Renal cortex interstitium (tissue), 15 donors: ENCODE measurements at places on chromosomes 7 and 10.

GRCh38 chr10:35558276-35558675 is 46.9 kb upstream of the GJD4 start:
- no peak for DNase-seq

DNA sequence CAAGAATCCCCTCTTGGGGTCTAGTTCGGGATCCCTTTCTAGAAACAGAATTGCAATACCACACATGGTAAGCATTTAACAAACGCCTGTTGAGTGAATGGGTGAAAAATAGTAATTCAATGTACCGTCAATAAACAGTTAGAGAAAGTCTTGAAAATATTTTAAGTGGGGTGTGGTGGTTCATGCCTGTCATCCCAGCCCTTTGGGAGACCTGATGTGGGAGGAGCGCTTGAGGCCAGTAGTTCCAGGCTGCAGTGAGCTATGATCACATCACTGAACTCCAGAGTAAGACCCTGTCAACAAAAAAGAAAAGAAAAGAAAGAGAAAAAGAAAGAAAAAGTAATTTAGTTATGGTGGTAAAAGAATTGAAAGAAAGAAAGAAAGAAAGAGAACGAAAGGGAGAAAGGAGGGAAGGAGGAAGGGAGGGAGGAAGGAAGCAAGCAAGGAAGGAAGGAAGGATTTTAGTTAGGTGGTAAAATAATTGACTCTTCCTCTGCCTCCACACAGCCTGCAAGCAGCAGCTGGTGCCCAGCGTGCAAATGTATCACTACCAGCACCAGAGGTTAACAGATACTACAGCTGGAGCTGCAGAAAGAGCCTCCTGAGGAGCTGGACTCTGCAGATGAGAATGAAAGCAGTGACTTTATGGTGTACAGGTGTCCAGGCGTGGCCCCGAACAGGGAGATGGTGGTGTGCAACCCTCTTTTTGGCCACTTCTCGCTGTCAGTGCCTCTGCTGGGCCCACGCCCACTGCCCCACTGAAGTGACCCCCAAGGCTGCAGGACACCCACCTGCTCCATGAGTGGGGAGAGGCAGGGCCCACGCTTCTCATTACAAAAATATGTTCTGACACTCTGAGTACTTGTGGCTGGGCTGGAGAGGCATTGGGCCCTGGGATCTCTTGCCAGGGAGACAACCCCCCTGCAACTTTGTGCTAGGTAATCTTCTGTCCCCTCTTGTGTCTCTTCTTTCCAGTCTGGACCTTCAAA is 135.4 kb downstream of the BAMBI start:
- no peak for DNase-seq

DNA sequence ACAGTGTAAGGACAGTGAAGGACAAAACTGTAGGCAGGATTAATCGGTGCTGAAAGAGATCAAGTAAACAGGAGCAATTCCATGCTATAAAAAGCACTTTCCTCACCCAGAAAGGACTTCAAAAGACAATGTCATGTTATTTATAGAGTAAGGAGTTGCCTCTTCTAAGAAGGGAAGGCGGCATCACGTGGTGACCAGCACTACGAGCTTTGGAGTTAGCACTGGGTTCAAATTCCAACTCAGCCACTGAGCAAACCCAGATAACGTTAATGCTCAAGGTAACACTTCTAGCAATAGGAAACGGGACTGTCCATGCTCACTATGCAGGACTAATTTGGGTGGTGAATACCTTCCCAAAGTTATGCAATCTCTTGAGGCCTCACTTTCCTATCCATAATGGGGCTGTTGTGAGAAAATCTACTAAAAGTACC is 715 bp upstream of the PANK1 start:
- DNase-seq: no peak

- DNase-seq: no peak
These were observed 1.1 kb downstream of the AHR start for GRCh38 chr7:17299483-17299991.

DNA sequence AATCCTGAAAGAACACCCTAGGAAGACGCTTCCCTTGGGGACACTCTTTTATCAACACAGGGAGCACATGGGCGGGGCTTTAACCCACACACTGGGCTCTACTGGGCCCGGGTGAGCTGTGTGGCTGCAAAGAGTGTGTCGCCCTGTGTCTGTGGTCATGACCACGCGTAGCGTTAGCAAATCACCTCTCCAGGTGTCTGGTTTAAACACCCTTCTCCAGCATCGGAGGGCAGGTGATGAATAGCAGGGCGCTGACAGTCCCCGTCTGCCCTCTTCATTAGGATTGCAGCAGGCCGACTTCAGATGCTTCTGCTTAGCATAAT is 127.7 kb downstream of the ADARB2 start:
- no peak for DNase-seq

GRCh38 chr7:155722118-155722517 is 77.7 kb downstream of the RBM33 start:
- no peak for DNase-seq

DNA sequence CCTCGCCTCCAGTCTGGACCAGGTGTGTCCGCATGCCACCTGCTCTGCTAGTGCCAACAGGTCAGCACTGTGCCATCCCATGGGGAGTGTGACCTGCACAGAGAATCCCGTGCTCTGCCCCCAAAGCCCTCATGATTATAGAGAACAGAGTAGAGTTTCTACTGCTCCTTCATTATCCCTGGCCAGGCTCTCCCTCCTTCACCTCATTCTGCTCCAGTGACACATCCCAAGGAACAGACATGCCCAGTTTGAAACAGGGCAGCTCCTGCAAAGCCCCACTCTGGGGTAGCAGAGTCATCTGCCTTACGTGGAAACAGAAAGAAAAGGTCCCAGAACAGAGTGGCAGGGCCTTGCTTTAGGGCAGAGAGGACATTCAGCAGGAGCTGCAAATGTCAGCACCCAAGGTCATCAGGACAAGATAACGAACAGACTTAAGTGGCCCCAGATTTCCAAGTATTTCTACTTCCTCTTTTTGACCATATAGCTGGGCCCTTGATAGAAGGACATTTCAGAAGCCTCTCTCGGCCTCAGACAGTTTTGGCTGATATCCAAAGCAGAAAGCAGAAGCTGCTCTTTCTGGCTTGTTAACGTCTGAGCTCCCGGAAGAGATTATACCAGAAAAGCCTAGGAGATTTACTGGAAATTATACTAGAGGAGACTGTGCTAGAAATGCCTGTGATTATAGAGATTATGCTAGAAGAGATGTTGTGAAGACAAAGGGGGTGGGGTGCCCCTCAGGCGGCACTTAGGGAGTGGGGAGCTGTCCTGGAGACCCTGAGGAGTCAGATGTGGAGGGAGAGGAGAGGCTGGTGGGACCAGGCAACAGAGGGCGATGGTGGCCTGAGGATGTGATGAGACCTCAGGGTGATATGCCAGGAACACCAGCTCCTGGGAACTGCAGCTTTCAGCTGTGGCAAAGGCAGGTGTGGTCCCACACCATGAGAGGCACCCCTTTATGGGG is 12.6 kb downstream of the TMEM176B start:
- DNase-seq: no peak

DNA sequence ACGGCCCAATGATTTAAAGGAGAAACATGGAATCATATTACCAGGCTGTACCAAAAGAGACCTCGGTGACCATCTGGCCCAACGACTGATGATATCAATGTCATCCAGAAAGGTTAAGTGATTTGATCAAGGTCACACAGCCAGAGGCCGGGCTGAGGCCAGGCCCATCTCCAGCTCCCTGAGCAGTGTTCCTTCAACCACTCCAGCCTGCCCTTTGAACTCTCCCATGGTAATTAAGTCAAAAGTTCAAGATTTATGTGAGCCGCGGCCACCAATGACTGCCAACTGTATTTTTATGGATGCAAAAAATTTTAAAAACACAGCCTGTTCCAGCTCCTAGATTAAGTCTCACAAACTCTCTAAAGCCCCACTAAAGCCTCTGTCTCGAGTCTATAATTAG is 41.8 kb downstream of the FGFR2 start:
- DNase-seq: no peak

DNA sequence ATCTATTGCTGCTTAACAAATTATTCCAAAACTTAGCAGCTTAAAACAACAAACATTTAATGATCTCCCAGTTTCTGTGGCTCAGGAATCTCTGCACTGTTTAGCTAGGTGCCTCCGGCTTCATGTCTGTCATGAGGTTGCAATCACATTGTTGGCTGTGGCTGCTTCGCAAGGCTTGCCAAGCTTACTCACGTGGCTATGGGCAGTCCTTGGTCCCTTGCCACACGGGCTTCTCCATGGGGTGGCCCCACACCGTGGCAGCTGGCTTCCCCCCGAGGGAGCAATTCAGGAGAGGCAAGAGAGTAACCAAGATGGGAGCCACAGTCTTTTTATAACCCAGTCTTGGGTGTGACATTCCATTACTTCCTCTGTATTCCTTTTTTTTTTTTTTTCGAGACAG is 67.4 kb downstream of the NEURL1 start:
- DNase-seq: no peak

- DNase-seq: no peak
These were observed 19.1 kb upstream of the PCGF5 start for GRCh38 chr10:91201213-91201996.

DNA sequence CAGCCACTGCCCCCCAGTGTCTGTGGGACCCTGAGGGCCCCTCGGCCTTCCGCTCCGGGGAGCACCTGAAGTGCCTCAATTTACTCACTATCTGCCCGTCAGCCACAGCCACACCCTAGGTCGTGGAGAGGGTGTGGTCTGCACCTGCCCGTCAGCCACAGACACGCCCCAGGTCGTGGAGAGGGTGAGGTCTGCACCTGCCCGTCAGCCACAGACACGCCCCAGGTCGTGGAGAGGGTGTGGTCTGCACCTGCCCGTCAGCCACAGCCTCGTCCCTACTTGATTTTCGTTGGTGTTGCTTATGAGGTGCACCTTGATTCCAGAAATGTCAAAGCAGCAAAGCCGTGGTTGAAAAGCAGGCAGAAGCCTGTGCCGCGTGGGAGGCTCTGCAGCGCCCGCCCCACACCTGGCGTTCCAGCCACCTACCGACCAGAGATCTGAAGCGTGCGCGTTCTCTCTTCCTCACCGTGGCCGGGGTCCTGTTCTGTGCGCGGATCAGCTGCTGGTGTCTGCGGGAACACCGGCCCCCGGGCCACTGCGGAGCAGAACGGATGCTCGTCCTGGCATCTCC is 101.6 kb downstream of the DYNC2I1 start:
- DNase-seq: no peak

DNA sequence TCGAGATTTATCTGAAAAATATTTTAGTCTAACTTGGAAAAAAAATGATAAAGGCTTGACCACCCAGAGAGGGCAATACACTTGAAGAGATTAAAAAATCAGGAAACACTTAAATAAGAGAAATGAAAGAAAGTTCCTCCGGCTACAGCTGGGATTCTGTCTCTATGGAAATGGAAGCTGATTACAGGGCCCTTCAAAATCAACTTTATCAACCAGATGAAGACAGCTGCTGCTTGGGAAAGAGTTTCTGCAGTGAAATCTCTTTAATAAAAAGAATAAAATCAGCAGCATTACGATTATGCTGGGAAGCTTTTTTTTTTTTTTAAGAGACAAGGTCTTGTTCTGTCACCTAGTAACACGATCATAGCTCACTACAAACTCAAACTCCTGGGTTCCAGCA is 4.5 kb downstream of the RSU1 start:
- no peak for DNase-seq

- no peak for DNase-seq
These were observed 209.4 kb downstream of the POU6F2 start for GRCh38 chr7:39187130-39187529.

GRCh38 chr7:133491201-133491691 is 238.4 kb downstream of the EXOC4 start:
- no peak for DNase-seq

GRCh38 chr10:1398626-1399410 is 338.5 kb downstream of the ADARB2 start:
- no peak for DNase-seq

DNA sequence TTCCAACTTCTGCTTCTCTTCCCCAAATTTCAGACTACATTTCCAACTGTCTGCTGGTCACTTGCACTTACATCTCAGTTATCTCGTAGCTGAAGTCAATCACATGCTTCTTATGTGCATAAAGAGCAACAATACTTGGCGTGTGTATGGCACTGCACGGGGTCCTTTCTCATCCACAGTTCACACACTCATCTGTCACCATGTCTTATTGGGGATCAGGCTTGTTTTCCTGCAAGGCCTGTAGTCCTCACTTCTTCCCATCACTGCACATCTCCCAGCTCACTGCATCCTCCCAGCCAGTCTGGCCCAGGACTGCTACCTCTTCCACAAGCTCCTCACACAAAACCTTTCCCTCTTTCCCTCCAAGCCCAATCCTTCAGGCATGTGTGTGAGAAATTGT is 35.3 kb downstream of the NUDCD3 start:
- DNase-seq: no peak
